Fibroblast of villous mesenchyme (primary cell): ENCODE measurements at places on chromosomes 5 and 9. TPM values are rescaled to one million over a fixed set of nuclear protein-coding genes. Genes with fewer than 3 reads are reported as not detected.

Gene FOXI1
- not detected in 2 replicates for total RNA-seq

Gene ZNF484
- total RNA-seq, result 12.6 and 15.1 TPM in 2 replicates

Gene CCDC192
- not detected in 2 replicates for total RNA-seq

Gene AGXT2
- total RNA-seq, result under 0.01 TPM in 1 of 2 replicates, not detected in the other

Gene RGS7BP
- 0.32 TPM in 1 of 2 replicates, not detected in the other for total RNA-seq

Gene IFNA16
- total RNA-seq, result not detected in 2 replicates

Gene FBN2
- total RNA-seq, result 81.6 and 137 TPM in 2 replicates
